ENCODE measurements at places on chromosomes 1 and 21.
A peak's percentile ranks its signal among the peaks of the same experiment; 100 is the strongest.

DNA sequence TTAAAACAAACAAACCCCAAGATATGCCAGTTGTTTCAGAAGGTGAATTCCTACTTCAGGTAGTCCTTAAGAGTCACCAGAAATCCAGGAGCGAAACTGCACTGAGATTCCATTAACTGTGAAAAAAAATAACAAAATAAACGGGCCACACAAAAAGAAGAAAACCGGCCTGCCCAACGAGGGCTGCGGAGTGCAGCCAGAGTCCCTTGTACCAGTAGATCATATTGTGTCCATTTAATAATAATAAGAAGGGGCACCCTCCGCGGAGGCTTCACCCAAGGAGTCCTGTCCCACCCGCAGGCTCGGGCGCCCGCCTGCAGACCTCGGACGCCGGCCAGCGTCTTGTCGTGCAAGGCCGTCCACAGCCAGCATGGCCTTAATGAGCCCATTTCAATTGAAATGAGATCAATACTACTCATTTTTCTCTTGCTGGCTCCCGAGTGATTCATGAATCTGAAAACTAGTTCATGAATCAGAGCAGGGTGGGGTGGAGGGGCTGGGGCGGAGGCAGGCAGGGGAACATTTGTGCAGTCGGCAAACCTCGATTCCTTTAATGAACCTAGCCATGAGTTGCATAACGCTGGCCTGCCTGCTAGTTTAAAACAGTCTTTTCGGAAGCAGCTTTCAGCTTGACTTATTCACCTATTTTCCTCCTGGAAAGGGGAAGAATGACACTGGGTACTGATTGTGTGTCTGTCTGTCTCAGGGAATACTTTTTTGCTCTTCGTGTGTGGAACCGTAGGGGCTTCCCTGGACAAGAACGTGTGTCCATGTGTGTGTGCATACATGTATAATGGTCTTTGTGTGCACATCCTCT is 113.1 kb upstream of the IRF2BP2 start:
- DNase-seq: peak; percentile 51

DNA sequence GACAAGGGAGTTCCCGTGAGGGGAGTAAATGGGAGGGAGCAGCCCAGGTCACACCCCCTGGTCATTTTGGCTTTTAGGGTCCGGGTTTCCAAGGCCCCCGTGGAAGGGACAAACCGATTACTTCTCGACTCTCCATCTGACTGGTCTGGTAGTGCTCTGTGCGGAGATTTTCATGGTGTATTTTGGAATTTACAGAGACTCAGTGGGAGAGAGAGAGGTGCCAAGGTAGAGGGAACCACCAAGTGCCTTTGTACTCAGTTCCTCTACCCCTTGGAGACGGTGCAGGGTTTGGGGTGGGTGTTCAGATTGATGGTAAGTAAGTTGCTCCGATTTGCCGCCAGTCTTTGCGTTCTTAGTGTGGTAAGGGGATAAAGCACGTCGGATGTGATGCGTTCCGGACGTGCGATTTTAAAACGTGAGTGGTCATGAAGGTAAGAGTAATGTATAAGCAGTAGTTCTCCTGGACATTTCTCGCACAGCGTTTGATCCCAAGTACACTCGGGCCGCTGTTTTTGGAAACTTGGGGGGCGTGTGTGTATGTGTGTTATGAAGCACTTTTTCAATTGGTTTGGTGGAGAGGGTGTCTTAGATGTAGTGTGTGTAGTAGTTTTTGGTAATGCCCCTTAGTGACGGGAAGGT is 682 bp downstream of the SUCO start:
- peak; percentile 19 for DNase-seq

DNA sequence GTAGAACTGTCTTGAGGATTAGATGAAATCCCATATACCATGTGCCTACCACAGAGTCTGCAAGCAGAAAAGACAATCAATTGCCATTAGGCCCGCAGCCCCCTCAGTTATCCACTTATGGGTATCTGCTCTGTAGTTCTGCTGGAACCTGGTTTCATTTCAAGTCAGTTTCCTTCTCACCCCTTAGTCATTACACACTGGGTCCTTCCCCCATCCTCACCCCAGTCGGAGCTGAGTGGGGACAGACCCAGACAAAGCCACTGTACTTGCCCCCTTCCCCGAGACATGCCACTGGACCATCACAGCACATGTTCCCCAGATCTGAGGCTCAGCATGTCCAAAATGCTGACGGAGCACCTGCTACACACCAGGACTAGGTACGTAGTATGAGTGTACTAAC is 21.2 kb downstream of the PGLYRP3 start:
- no peak for DNase-seq

- DNase-seq: no peak
These were observed 5.4 kb upstream of the DNM3 start for GRCh38 chr1:171835891-171836290.

DNA sequence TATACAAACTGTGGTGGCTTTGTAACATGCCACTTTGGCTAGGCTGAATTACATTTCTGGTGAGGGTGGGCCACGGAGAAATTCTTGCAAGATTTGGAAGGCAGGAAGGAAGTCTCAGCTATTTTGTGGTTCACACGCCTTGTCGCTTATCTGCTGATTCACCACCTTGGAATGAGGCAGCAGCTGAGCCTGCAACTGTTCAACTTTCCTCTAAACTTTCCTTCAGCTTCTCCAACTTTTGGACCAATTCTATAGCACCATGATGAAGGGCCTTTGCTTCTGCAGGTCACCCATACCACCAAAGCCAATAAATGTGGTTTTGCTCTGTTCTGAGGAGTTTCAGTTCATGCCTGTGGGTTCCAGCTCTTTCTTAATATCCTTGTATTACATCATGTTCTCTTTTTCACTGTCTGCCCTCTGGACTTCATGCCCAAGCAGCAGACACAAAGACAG is 337.6 kb upstream of the SNX7 start:
- DNase-seq: no peak

DNA sequence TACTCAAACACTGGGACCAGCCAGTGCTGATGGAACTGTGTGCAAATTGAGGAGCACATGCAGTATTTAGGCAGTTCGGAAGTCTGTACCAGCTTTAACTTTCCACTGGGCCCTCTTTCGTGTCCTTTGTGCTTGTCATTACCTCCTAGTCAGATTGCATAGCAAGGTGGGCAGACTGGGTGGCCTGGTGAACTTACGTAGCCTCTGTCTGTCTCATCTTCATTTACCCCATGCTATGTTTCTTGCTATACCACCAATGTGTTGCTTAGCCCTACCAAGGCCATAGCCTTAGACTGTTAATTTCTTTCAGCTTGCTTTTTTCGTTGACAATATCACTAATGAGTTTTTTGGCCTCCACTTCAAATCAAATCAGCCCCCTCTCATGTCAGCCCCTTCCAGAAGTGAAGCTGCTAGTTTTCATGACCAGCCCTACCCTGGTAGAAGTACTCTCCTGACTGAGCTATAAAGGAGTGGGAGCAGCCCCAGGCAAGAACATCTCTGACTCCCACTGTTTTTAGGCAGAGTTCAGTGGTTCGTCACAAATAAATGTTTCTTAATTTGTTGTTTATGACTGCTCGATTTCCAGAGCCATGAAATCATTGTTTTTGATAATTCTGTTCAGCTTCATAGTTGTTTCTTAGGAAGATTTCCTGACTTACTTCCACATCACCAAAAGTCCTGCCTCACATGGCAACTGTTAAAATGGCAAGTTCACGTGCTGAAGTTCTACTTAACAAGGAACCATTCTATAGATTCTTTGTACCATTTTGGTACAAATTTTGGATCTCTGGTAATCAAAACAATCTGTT is 19.3 kb downstream of the PRKACB start:
- no peak for DNase-seq

GRCh38 chr1:169892927-169893644 is 610 bp downstream of the SCYL3 start:
- no peak for DNase-seq

GRCh38 chr1:94284476-94284875 is 47.1 kb upstream of the ARHGAP29 start:
- DNase-seq: no peak

GRCh38 chr1:189141056-189141455 is 1336.6 kb downstream of the BRINP3 start:
- DNase-seq: no peak

DNA sequence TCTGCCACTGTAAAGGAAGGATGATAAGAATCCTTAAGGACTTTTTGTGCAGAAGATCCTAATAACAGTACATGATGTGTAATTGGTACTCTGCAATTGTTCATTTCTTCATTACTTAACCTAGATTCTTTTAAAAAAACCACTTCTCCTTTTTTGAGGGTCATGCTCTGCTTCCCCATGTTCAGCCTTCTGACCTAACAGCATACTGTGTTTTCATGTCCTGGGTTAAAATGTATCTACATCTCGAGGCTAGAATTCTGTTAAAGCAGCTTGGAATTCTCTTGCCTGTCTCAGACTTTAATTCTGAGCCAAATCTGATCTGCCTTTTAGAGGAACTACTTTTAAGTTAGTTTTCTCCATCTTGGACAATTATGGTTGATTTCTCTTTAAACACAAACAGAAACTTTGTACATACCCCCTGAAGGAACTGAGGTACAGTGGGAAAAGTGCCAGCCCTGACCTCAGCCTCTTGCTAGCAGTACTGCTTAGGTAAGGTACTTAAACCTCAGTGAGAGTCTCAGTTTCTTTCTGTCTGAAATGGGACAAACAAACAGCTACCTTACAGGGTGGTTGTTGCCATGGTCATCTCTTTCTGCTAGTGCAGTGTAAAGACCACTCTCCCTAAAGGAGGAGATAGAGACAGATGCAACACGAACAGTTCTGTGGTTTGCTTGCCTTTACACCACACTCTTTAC is 103.2 kb upstream of the DYNLT5 start:
- no peak for DNase-seq

DNA sequence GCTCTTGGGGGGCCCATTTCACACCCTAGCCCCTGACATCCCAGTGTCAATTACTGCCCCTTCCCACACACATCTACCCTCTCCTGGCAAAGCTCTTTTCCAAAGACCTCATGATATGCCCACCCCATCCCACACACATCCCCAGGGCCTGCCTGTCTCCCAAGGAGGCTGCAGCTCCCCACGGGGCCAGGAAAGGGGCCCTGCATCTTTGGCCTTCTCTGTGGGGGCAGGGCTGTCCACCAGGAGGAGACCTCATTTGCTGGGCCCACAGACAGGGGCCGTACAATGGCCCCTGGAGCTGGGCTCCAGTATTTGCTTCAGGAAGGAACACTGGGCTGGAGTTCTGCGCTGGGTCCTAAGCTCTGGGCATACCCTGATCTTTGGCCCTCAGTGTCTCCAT is 65.6 kb upstream of the RUNX3 start:
- no peak for DNase-seq

DNA sequence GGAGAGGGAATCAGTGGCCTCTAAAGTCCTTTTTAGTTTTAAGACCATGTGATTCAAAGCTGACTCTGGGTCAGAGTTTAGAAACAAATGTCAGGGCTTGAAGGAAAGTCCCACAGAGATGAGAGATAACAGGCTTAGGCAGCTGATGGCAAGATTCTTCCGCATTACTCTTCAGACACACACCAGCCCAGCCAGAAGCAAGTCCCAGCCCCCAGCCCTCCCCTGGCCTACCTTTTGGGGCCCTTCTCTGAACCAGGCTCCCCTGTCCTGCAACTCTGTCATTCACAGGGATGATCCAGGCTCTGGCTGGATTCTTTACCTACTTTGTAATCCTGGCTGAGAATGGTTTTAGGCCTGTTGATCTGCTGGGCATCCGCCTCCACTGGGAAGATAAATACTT is 13.1 kb upstream of the CASQ1 start:
- no peak for DNase-seq

DNA sequence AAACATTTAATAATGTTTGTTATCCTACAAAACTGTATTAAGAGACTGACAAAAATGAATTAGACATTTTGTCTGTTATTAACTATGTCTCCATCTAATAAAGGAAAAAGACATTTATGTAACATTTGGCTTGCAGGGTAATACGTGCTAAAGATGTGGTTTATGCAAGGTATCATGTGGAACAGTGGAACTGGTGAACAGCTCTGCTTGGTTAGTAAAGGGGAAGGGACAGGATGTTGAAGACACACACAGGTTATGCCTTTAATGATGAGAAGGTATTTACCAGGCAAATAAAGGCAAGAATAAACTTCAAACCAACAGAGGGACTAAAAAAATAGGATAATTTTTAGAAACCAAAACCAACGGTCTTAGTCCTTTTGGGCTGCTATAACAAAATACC is 93.1 kb downstream of the UCHL5 start:
- no peak for DNase-seq

- no peak for DNase-seq
These were observed 58.2 kb downstream of the MRPS6 start for GRCh38 chr21:34131586-34131985.

DNA sequence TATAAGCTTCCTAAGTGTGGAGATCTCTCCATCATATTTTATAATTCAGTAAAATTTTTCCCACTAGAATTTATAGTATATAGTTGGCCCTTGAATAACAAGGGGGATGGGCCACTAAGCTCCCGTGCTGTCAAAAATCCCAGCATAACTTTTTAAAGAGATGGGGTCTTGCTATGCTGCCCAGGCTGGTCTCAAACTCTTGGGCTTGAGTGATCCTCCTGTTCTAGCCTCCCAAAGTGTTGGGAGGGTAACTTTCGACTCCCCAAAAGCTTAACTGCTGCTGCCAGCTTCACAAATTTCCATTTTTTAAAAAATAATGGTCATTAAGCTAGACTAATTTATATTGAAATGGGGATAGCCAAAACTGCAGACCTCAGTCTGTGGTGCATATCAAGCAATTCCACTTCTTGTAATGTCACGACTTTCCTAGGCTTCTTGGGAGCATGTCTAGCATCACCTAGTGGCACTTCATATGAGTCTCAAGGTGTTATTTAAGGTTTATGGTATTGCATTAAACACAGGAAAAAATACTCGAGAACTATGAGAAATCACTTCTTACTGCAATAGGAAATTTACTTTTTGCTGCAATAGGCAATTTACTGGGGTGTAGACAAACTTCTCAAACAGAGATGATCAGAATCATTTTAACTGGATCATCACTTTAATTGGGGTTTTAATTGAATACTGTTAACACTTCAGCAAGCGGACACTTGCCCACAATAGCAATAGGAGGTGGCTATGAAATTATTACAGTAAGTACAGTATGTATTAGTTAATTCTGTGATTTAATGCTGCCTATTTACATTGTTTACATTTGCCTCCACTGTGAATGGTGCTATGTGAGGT is 19.3 kb upstream of the ACTA1 start:
- no peak for DNase-seq

DNA sequence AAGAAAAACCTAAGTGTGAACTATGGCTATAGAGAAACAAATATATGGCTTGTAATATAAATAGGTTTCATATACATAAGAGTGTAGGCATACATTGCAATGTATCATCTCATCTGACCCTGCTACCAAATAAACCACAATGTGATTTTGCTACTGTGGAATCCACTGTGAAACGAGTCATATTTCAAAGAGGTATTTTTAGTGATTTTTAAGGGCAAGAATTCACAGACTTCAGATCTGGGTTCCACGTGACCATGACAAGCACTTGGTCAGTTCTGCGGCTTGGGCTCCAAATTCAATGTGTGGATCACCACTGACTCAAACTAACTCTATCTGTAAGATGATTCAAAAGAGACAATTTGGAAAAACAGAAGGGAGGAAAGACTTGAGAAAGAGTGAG is 147.0 kb upstream of the ERG start:
- DNase-seq: no peak

GRCh38 chr1:116164604-116165368 is 53.6 kb downstream of the MAB21L3 start:
- DNase-seq: no peak

- DNase-seq: no peak
These were observed 210.3 kb downstream of the SLC35F3 start for GRCh38 chr1:234114648-234115307.

Data from stimulated activated CD8-positive, alpha-beta memory T cell treated with anti-CD3 and anti-CD28 coated beads, Interleukin-15, amount 100 ng/mL, for 4 hours (primary cell).